ENCODE measurements at places on chromosomes 3 and 15.

DNA sequence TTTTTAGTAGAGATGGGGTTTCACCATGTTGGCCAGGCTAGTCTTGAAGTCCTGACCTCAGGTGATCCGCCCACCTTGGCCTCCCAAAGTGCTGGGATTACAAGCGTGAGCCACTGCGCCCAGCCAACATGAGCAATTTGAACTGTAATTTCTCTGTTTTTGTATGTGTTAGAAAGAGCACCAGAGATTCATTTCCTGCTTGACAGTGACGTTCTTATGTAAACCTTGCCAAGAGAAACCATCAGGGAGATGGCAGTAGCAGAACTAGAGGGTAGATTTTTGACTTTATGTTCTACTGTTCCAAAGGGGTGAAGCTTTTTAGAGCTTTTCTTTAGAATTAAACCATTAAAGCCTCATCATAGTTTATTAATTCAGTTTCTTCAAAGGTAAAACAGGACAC, 148.1 kb upstream of the UMPS start:
- no peak for DNase-seq

- DNase-seq = no peak
These were observed 22.4 kb downstream of the SPTSSB start for GRCh38 chr3:161348796-161349400.

DNA sequence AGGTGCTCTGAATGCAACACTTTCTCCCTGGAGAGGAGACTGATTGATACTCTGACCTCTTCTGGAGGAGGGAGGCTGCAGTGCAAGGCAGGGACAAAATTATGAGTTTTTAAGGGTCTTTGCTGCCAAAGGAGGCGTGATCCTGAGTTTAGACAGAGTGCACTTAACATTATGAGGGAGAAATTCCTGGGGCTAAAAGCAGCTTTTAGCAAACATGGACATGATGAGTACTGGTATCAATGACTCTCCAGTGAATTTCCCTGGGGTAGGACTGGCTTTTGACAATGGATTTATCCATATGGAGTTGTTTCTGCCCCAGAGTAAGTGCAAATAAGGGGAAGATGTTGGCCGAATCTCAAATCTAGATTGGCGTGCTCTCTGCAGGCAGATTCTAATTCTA, 133.1 kb downstream of the THSD4 start:
- DNase-seq = no peak

- DNase-seq = no peak
These were observed 57.8 kb downstream of the WNT7A start for GRCh38 chr3:13822042-13822441.

DNA sequence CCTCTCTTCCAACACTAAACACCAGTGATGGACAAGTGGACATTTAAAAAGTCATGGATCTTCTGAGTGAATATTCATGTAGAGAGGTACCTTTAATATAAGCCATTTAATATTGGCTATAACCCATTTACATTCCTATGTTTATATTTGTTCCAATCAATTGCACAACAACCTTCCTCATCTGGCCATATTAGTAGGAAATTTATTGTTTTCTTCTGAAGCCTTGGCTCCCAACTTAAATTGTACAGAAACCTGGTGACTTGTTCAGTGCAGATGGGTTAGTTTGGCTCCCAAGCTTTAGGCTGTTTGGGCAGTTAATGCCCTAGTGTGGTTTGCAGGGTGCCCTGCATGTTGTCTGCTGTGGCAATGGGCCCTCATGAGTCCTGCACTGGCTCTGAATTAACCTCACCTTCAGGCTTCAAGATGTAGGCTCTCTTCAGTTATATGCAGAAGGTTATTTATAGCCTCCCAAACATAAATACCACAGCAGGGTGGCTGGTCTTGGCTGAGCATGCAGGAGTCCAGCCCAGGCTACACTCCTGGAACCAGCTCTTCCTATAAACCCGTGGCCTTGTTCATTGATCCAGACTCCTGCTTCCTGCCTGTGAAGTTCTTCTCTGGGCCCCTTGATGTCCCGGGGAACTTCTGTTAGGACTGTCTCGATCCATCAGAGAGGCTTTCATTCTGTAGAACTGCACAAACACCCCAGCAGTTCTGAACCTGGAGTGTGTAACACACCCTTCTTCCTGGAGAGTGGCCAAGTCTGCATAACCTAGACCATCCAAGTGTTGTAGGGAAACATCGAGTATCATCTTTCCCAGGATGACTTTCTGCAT, 57.0 kb downstream of the DUT start:
- no peak for DNase-seq

GRCh38 chr3:153820035-153820434, 301.2 kb upstream of the ARHGEF26 start:
- DNase-seq = no peak

DNA sequence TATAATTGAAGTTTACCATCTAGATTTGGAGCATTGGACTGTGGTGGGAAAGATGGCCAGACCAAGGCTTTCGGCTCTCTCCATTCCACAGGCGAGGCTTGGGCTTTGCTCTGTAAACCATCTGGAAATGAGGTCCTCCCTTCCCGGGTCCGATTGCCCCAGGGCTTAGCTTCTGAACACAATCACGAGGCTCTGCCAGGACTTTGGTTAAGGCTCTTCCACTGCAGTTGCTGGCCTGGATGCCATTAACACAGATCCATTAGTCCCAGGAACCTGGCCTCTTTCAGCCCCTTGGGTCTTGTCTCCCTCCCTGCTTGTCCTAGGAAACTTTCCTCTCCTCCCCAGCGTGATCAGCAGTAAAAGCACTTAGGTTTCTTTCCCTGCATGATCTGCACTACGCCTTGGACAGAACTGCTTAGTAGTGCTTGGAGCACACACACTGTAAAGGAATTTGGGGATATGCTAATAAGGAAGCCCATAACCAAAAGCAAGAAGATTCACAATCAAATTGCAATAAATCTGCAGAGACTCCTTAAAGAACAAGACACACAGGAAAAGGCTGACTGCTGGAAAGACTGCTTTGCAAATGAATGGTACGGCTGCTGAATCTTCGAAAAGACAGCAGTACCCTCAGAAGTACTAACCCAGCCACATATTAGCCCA, 154.3 kb downstream of the ECT2 start:
- DNase-seq = no peak

GRCh38 chr15:81897057-81897677, 148.7 kb downstream of the MEX3B start:
- DNase-seq = no peak

DNA sequence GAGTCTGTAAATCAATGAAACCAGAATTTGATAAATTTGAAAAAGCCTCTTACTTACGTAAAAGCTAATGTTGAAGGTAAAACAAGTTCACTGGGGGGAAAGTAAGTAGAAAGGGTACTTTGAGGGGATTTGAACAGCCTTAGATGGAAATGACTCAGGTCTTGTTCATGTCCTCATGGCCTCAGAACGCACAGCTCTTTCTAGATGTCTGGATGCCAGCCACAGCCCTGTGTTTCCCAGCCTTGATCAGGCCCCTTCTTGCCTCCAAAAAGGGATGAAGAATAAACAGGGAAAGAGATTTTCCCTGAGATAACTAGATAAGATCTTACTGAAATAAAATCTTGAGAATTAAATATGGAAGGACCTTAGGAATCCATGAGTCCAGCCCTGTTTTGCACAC, 237.1 kb upstream of the GOLGA6L4 start:
- no peak for DNase-seq

GRCh38 chr3:165103616-165104015, 25.3 kb upstream of the SI start:
- DNase-seq = no peak

DNA sequence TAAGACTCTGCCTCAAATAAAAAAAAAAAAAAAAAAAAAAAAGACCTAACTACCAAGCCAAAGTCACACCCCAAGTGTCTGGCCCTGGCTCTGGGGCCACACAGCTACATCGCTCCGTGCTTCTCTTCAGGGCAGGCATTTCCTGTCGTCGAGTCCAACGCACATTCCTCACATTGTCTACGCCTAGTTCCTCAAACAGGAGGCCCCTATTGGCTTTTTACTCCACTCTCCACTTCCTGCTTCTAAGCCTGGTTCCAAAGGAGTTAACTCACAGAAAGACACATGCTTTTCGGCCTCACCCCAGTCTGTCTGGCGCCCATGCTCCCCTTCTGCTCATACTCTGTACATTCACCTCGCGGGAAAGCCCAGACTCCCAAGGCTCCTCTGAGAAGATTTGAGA, 28.8 kb downstream of the KNG1 start:
- DNase-seq = no peak

- no peak for DNase-seq
These were observed 14.8 kb downstream of the GABRB3 start for GRCh38 chr15:26758079-26758478.
